ENCODE measurements at places on chromosomes 3 and 15. TPM values are rescaled to one million over a fixed set of nuclear protein-coding genes. Genes with fewer than 3 reads are reported as not detected.
A peak's percentile ranks its signal among the peaks of the same experiment; 100 is the strongest.

GRCh38 chr3:74004386-74004785 lies 379.6 kb upstream of the PDZRN3 start:
- DNase-seq: no peak

- no peak for DNase-seq
Measured at GRCh38 chr3:69535613-69536012, 149.7 kb upstream of the FRMD4B start.

GRCh38 chr15:41656188-41656587 lies 4.0 kb upstream of the MGA start:
- DNase-seq: no peak

DNA sequence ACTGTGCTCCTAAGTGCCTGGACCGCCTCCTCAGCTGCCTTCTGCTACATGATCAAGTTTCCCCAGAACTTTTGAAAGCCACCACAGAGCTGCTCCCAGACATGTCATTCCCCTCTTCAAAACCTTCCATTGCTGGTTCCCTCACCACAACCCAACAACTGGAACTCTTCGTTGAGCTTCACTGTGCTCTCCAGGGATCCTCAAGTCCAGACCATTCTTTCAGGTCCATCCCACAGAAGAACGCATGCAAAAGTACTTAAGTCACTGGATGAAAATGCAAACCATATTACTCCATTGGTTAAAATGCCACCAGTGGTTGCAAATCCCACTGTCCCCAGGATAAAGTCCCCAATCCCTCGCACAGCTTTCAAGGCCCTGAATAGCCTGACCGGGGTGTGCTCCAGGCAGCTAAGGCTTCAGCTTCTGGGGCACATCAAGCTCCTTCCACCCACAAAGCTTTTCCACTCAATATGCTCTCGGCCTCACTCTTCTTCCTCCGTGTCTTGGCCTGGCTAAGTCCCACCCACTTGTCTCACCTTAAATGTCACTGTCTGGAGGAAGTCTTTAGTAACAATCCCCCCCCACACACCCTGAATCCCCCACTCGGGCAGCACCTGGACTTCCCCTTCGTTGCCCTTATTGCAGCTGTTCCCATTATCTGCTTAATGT lies 84.8 kb downstream of the XXYLT1 start:
- no peak for DNase-seq

DNA sequence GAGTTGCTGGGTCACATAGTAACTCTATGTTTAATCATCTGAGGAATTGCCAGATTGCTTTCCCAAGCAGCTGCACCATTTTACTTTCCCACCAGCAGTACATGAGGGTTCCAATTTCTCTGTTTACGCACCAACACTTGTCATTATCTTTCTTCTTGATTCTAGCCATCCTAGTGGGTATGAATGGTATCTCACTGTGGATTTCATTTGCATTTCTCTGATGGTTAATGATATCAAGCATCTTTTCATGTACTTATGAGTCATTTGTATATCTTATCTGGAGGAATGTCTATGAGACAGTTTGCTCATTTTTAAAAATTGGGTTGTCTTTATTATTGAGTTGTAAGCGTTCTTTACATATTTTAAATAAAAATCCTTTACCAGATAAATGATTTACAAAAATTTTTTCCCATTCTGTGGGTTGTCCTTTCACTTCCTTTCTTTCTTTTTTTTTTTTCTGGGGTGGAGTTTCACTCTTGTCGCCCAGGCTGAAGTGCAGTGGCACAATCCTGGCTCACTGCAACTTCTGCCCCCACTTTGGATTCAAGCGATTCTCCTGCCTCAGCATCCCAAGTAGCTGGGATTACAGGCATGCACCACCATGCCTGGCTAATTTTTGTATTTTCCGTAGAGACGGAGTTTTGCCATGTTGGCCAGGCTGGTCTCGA lies 8.9 kb upstream of the SGO1 start:
- DNase-seq: no peak

- no peak for DNase-seq
Measured at GRCh38 chr3:106438887-106439286, 570.1 kb upstream of the CBLB start.

DNA sequence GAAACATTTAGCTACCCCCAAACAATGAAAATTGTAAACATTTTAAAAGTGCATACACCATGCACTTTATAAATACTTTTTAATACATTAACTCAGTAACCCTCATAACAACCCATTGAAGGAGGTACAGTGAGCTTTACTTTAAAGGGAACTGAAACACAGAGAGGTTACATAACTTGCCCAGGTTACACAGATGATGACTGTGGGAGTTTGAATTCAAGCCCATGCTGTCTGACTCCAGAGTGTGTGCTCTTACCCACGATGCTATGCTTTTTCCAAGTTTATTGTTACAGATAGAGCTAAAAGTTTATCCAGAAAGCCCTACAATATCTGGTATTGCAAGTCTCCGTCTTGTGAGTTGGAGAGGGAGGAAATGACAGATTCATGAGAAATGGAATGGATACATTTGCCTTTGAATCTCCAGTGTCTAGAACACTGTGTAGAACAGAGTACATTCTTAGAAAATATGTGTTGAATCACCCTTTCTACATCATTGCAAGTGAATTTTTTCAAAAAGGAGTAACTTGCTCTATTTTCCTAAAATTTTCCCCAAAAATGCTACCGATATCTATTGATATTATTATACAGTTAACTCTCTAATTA lies 428.3 kb downstream of the NAALADL2 start:
- no peak for DNase-seq

- no peak for DNase-seq
Measured at GRCh38 chr3:127221446-127222035, 28.6 kb downstream of the PRR23E start.

DNA sequence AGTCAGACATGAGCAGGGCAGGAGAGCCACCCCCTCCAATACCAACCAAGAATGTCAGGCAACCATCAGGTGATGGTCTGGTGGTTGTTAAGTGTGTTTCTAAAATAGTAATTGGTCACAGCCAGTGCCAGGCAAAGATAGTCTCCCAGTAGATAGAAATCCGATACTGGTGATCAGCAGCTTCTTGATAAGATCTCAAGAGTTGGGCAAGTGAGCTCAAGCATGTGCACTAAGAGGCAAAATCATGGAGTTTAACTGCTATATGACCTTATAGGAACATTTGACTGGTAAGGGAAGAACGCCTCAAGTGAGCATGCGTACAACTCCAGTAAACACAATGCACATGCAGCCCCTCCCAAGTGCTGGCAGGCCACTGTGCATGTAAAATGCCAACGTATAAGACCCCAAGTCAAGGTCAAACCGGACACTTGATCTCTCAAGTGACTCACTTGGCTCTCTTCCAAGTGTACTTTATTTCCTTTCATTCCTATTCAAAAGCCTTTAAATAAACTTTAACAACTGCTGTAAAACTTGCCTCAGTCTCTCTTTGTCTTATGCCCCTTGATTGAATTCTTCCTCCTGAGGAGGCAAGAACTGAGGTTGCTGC lies 36.0 kb upstream of the CBLB start:
- DNase-seq: no peak

GRCh38 chr15:66783725-66784124 lies 81.7 kb downstream of the SMAD6 start:
- DNase-seq: no peak

DNA sequence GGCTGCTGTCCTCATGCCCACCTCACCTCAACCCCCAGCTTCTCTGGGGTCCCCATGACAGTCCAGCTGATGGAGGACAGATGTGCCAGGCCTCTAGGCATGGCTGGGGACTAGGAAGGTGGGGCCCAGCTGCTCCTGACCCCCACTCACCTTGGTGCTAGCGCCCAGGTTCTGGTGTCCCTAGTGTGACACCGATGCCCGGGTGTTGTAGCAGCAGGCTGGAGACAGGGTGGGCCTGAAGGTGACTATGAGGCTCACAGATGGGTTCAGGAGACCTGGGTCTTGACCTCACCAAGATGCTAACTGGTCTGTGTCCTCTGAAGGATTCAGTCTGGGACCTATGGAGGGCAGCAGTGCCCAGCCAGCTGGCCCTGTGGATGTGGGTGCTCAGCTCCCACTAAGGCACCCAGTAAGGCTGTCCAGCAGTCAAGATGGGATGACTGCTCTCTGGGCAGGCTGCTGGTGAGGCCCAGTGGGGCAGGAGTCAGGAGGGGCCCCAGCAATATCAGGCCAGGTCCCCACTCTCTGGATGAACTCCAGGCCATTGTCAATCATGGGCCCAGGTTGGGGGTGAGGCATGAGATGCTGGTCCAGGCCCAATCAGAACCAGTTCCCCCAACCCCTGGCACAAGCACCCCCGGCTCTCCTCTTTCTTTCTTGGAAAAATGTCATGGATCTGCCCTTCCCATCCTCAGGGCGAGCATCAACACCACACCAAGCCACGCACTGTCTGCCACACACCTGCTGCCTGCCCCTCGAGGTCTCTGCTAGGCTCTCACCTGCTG lies 33.0 kb downstream of the ALDH1L1 start:
- DNase-seq: no peak

DNA sequence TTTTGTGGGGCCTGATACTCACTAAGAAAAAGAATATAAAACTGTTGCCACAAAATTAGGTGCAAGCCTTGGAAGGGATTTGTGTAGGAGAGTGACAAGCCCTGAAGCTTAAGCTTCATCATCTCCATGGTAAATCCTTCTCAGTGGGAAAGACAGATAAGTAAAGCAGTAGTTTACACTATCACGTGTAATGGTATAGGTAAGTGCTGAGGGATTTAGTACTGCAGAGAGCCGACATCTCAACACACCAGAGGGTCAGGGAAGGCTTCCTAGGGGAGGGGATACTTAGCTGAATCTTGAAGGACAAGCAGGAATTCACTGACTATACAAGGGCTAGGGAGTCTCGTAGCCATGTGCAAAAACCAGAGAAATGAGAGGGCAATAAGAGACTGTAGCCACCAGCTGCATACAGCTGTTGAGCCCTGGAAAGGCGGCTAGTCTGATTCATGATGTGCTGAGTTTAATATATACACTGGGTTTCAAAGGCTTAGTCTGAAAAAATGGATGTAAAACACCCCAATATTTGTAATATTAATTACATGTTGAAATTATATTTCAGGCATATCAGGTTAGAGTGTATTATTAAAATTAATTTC lies 11.1 kb downstream of the SLC24A1 start:
- DNase-seq: no peak

DNA sequence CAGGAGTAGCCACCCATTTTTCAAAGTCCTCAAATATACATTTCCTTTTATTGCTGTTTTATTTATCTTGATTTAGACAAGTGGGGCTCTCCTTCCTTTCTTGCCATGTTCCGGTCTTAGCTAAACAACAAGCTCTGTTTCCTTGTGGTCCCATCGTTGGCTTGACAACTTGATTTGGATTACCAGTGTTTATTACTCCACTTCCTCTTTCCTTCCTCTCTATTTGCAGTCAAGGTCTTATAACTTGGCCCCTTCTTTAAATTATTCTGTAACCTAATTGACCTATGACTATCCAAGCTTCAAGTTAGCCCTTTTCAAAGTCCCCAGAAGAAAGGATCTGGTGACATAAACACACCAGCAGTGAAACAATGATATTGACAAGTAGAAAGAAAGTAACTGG lies 130.6 kb upstream of the STT3B start:
- DNase-seq: peak; percentile 60

The RBM5 gene
- 63.9 TPM for total RNA-seq

The CAMKV gene
- total RNA-seq: not detected

The RTP1 gene
- total RNA-seq: not detected

The ITIH1 gene
- total RNA-seq: not detected

The HGD gene
- total RNA-seq: 1.1 TPM

The CPEB1 gene
- not detected for total RNA-seq

The FBXW12 gene
- not detected for total RNA-seq

The DHX30 gene
- total RNA-seq: 61.7 TPM

The ULK3 gene
- total RNA-seq: 40.0 TPM

The LPCAT4 gene
- 19.6 TPM for total RNA-seq

The PLOD2 gene
- 79.1 TPM for total RNA-seq

The KIF15 gene
- 0.92 TPM for total RNA-seq

All from glomerular endothelial cell (primary cell).